ENCODE measurements at places on chromosomes 2 and 18. TPM values are rescaled to one million over a fixed set of nuclear protein-coding genes. Genes with fewer than 3 reads are reported as not detected.
A peak's percentile ranks its signal among the peaks of the same experiment; 100 is the strongest.

DNA sequence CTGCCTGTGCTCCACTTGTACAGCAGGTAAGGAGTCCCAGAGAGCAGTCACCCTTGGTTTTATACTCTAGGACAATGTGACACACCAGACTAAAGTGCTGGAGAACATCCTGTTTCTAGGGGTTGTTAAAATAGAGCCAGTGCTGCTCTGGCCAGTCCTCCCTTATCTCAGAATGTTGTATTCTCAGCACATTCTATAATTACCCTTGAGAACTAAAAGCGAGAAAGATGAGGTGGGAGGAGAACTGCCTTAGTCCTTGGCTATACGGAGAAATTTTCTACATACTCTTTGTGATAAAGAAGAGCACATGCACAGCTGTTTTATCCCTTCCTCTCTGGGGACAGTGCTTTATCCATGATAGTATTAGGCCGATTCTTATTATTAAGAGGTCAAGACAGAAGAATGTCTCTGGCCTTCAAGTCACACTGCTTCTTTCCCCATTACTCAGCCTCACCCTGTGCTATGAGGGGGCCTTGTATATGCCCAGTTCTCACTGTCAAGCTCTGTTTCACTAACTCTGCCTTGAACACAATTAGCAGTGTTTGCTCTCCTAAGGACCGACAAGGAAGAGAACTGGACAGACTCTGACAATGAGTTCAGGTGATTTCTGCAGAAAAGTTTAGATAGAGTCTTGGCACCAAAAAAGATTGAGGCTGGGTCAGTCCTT is 385.8 kb downstream of the TRIB2 start:
- DNase-seq, result no peak

- no peak for DNase-seq
Measured at GRCh38 chr2:232085826-232086425, 124.4 kb downstream of the DIS3L2 start.

DNA sequence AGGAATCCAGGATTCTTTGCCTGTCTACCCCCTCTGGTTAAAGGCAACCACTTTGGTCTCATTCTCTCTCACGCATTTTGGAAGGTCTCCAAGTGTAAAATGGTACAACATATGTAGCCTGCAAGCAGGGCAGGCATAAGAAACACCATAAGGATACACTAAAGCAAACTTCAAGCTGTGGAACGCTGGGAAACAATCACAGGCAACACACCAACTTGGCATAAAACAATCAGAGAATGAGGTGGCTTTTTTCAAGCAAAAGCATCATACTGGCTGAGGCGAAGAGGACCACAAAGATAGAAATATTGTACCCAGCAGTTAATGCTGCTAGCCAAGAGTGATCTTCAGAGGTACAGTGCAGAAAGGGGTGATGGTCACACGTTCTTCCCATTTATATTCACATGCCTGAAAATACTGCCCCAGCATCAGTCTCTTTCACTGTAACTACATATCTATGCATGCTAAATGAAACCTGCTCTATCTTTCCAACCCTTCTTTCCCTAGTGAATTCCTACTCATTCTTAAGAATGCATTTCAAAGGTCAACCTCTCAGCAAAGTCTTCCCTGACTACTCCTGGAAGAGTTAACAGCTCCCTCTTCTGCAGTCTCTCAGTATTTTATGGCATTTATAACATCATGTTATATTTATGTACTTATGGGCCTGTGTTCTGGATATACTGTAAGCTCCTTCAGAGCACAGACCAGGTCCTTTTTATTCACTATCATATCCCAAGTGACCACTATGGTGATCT is 71.9 kb upstream of the GALNT5 start:
- no peak for DNase-seq

GRCh38 chr2:120574620-120575019 is 161.0 kb upstream of the GLI2 start:
- DNase-seq, result no peak

- no peak for DNase-seq
Measured at GRCh38 chr2:86021396-86022378, 84.0 kb downstream of the POLR1A start.

DNA sequence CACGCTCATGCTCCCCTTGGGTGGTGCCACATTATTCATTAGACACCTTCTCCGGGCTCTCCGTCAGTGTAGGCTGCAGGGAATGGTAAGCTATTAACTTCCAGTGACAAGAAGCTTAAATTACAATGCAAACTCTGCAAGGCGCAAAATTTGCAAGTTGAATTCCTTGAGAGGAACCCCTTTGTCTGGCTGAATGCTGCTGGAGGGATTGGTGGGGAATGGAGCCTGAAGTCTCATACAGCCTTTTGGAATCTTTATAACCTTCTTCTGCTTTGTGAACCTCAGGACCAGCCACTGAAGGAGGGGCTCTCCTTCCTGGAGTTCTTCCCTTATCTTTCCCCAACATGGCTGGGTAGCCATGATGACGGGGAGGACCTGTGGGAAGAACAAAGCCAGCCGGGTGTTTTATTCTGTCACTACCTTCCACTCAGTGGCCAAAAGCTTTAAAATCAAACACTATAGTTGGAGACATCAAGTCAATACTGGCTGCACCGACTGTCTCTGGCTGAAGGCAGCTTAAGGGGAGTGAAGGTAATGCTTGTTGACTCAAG is 220.9 kb upstream of the EPHA4 start:
- peak; percentile 34 for DNase-seq

GRCh38 chr18:48279312-48279711 is 129.9 kb downstream of the ZBTB7C start:
- no peak for DNase-seq

GRCh38 chr2:203042178-203042577 is 27.5 kb downstream of the NBEAL1 start:
- DNase-seq, result no peak

GRCh38 chr2:216222650-216223352 is 113.7 kb downstream of the XRCC5 start:
- DNase-seq, result no peak

- no peak for DNase-seq
Measured at GRCh38 chr18:9782073-9782857, 74.2 kb downstream of the RAB31 start.

GRCh38 chr2:33321236-33321771 is 155.1 kb upstream of the RASGRP3 start:
- no peak for DNase-seq

- no peak for DNase-seq
Measured at GRCh38 chr2:12665334-12665733, 51.4 kb upstream of the TRIB2 start.

- no peak for DNase-seq
Measured at GRCh38 chr2:80014637-80015036, 289.9 kb downstream of the LRRTM1 start.

- DNase-seq, result no peak
Measured at GRCh38 chr2:152016181-152017120, 82.4 kb downstream of the CACNB4 start.

GRCh38 chr2:88600038-88600465 is 27.2 kb downstream of the EIF2AK3 start:
- DNase-seq, result peak; percentile 67

- DNase-seq, result no peak
Measured at GRCh38 chr18:60846396-60846795, 473.8 kb upstream of the MC4R start.

GRCh38 chr18:30491815-30492551 is 550.6 kb downstream of the DSC3 start:
- DNase-seq, result no peak

- DNase-seq, result no peak
Measured at GRCh38 chr2:182852801-182853200, 13.6 kb downstream of the FRZB start.

ACTR3 gene
- 277 TPM for total RNA-seq

DNER gene
- 1.1 TPM for total RNA-seq

IER3IP1 gene
- total RNA-seq, result 20.4 TPM

SP140 gene
- 10.9 TPM for total RNA-seq

SETBP1 gene
- total RNA-seq, result 5.3 TPM

METTL4 gene
- total RNA-seq, result 17.2 TPM

IL1R1 gene
- 8.7 TPM for total RNA-seq

NEB gene
- total RNA-seq, result 50.0 TPM

C1QL2 gene
- not detected for total RNA-seq

CD207 gene
- total RNA-seq, result not detected

GATA6 gene
- 58.4 TPM for total RNA-seq

DYNAP gene
- total RNA-seq, result not detected

OBSL1 gene
- total RNA-seq, result 76.5 TPM

DNAH7 gene
- total RNA-seq, result 2.5 TPM

CROCC2 gene
- total RNA-seq, result not detected

TMEM200C gene
- not detected for total RNA-seq

ADAM23 gene
- 6.1 TPM for total RNA-seq

PRKAG3 gene
- total RNA-seq, result not detected

NT5C1B gene
- not detected for total RNA-seq

Data from Calu3 (cell line).